NCI-H774 (cell line): ENCODE measurements at places on chromosomes 16 and 17.

- no peak for DNase-seq
These were observed 40.1 kb downstream of the KLHDC4 start for GRCh38 chr16:87725596-87726235.

DNA sequence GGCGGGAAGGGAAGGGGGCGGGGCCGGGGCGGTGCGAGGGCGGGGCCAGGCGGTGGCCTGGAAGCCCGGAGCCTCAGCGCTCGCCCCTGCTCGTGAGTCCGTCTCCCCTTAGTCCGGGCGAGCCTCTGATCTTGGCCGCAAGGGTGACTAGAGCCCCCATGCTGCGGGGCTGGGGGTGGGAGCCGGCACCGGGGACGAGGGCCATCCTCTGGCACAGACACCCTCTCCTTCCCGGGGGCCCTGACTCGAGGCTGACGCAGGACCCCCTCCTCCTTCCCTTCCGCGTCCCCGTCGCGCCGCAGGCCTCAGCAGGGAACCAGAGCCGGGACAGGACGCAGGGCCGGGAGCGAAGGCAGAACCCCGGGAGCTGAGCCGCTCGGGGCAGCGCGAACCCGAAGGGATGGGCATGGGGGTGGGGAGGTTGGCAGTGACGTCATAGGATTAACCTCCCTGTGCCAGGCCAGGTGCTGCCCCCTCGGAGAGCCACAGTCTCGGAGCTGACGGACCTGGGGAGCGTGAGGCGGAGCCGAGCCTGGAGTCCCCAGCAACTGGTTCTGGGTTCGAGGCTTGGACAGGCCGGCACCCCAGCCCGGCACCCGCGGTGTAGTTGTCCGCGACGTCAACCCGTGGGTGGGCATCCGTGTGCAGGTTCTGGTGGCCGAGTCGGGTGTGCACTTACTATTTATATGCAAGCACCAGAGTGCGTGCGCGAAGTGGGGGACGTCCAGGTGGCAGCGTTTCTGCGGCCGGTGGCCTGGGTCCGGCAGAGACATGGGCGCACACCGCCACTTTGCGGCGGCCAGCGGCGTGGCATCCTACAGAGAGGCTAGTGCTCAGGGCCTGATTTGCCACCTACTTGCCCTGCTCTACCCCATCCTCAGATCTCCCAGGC lies 503 bp upstream of the PLCD3 start:
- peak; percentile 69 for DNase-seq

DNA sequence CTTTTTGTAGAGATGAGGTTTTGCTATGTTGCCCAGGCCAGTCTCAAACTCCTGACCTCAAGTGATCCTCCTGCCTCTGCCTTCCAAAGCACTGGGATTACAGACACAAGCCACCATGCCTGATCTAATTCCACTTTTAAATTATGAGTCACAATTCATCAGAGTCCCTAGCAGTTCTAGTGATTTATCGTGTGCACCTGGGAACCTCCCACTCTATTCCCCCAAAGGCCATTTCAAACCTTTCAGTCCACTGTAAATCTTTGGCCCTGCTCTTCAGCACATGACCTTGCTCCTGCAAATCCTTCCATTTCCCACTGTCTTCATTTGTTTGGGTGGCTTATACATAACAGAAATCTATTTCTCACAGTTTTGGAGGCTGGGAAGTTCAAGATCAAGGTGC lies 73.0 kb downstream of the HS3ST2 start:
- no peak for DNase-seq

GRCh38 chr17:43547659-43548256 lies 1.6 kb upstream of the ETV4 start:
- no peak for DNase-seq

DNA sequence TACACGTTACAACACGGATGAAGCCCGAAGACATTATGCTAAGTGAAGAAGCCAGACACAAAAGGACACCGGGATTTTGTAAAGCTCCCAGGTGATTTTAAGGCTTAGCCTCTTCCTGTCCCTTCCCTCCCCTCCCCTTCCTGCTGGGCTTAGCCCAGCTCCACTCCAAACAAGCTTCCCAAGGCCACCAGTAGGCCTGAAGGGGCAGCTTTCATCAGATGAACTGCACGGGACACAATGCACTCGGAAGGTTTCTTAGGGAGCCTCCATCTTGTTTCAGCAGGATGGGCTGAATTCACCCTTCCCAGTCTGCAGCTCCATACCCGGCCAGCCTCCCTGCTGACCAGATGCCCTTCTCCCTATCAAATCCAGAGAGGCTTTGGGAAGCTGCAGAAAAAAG lies 10.4 kb downstream of the MEFV start:
- DNase-seq, result no peak

DNA sequence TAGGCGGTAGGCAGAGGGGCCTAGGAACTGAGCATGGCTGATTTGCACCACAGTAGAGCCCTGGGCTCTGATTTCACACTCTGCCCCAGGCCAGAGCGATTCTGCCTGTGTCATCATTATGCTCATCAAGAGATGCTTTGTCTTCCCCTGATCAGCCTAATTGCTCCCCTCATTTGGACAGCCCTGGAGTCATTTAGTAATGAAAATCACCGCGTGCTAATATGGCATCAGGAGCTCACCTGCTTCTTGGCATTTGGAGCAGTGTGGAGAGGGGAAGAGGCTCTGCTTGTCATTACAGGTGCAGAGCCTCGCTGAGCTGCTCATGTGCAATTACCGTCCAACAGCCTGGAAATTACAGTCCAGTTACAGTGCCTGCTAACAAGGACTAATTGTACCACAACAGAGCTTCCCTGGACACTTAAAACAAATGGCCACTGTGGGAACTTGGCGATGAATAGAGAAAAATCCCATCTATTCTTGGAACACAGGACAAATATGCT lies 157.1 kb upstream of the WSCD1 start:
- DNase-seq, result no peak

GRCh38 chr17:61449707-61450640 lies 2.2 kb upstream of the TBX4 start:
- no peak for DNase-seq

DNA sequence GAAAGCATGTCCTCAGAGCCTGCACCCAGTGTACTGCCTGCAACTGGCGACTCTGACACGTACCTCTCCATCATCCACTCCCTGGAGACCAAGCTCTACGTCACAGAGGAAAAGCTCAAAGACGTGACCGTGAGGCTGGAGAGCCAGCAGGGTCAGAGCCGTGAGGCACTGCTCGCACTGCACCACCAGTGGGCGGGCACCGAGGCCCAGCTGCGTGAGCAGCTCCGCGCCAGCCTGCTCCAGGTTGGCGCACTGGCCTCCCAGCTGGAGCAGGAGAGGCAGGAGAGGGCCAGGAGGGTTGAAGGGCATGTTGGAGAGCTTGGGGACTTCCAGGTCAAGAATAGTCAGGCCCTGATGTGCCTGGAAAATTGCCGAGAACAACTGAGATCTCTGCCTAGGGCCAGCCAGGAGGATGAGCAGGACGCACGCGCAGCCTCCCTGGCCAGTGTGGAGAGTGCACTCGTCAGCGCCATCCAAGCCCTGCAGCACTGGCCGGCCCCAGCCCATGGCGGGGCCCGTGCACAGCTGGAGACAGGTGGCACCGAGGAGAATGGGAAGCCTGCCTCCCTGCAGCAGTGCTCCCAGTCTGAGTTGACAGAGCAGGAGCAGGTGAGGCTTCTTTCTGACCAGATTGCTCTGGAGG lies 40.3 kb downstream of the PLD6 start:
- DNase-seq, result no peak

DNA sequence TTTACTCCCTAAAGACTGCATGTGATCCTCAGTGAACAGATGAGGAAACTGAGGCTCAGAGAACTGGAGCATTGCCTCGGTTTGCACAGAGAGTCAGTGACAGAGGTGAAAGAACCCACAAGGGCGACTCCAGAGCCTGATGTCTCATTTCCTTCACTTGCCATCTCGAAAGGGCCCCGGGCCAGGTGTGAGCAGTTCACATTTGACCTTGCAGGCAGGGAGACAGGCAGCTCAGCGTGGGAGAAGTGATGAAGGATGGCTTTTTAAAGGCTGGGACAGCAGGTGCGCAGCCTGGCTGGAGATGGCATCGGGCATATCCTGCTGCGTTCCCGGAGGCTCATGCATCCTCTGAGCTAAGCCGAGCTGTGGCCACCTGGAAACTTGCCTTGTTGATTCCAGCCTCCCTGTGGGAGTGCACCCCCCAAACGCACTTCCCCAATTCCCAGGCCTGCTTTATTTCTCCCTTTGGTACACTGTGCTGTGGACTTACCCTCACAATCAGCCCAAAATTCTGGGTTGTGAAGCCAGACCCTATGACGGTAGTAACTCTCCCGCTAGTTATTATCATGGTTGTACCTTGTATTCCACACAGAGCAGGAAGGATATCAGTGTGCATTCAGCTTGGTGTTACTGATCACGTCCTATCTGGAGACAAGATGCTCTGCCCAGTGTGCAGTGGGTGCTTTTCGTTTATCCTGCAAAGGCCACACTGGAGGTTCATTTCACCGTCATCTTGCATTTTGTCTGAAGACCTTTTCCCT lies 753.2 kb upstream of the EEF2KMT start:
- DNase-seq, result no peak

DNA sequence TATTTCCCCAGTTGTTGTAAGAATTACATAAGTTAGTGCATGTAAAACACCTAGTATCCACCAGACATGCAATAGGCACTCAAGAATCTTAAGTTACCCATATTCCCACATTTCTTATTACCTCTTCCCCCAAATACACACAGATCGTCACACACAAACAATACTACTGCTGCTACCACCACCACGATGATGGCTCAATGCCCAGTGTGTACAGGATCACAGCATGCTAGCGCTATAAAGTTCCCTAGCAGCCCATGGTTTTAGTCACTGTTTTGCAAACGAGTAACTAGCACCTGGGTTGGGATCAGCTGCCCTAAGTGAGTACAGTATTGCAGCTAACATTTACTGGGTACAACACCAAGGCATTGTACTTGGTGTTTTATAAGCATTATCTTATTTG lies 411.7 kb downstream of the UTP18 start:
- DNase-seq, result peak; percentile 19

GRCh38 chr16:50667497-50668367 lies 13.4 kb downstream of the SNX20 start:
- DNase-seq, result no peak

DNA sequence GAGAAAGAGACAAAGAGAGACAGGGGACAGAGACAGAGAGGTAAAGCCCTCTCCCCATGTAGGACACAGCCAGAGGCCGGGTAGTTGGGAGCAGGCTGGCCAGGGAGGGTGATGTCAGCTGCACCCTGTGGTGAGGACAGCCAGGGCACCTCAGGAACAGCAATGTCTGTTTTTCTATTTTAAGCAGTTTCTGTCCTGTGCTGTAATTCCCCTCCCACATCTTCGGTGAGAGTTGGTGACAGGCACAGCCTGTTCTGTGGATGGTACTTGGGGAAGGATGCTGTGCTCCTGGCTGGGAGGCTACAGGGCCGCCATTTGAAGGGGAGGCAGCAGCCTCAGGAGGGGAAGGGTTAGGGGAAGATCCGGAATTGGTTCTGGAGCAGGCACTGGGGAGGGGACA lies 163.5 kb downstream of the SDK2 start:
- no peak for DNase-seq

DNA sequence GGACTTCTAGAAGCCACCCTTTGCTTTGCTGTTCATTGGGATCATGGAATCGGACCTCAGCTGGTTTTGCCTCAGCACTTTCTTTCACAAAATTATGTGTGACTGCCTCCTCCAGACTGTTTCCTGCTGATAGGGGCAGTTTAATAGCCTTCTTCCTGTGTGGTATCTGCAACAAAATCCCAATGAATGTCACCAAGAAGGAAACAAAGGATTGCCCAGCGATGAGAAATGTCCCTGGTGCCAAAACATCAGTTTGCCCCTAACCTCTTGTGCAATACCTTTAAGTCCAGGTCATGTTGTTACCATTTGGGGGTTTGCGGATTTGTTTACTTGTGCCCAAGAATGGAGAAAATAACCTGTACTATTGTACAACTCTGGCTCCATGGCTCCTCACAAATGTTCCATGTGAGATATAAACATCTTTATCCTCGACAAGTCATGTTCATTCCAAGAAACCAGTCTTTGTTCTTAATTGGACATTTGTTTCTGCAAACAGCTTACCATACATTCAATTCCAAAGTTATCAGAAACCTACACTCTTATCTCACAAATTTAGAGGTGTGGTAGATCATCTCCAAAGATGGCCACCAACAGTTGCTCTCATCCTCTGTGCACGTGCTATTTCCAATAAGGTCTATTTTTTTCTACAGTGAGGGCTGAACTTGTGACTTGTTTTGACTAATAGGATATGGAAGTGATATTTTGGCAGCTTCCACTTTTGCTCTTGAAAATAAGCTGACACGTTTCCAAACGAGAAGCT lies 14.8 kb downstream of the TAC4 start:
- DNase-seq, result no peak

DNA sequence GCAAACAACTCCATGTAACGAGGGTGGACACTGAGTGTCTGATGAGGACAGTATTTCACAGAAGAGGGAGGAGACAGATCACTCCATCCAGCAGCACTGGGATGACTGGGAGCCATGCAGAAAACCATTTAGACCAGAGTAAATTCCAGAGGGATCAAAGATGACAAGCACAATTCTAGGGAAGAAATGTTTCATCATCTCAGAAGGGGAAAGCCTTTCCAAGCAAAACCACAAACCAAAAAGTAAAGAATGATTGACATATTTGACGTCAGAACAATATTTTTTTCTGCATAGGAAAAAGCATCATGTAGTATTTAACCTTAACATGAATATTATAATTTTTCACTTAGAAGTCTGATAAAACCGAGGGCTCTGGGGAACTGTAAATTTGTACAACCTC lies 4.8 kb downstream of the DNASE1 start:
- no peak for DNase-seq

DNA sequence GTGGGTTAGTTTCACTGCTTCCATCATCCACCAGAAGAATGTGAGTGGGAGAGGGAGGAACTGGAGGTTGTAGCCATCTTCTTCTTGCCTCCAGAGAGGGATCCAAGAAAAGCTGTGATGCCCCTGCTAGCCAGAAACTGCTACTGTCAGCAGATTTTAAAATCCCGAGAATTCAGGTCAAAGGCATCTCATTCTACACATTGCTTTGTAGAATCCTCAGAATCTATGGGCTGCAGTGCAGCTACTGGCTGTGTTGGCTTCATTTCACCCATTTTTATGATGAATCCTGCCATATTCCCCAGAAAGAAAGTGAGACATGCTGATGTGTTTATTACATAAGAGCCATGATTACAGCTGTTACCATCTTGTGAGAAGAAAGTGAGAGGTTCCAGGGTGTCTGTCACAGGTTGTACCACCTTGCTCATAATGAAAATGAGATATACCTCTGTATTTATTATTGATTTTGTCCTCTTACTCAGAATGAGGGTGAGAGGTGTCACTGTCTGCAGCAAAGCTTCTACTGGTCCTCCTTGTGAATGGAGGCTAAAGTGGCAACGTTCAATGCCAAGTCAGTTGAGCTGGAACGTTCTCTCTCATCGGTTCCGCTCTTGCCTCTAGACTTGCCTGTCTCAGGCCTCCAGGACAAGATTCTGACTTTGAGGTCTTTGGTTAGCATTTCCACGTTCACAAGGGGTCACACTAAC lies 50.1 kb upstream of the MYH10 start:
- DNase-seq, result no peak

- no peak for DNase-seq
These were observed 4.8 kb downstream of the IGFALS start for GRCh38 chr16:1788708-1789100.

GRCh38 chr16:8179615-8180014 lies 410.7 kb downstream of the TMEM114 start:
- DNase-seq, result no peak
